ENCODE measurements at places on chromosomes 3 and 15.

GRCh38 chr3:52108302-52109232, 45.7 kb downstream of the POC1A start:
- DNase-seq = no peak

DNA sequence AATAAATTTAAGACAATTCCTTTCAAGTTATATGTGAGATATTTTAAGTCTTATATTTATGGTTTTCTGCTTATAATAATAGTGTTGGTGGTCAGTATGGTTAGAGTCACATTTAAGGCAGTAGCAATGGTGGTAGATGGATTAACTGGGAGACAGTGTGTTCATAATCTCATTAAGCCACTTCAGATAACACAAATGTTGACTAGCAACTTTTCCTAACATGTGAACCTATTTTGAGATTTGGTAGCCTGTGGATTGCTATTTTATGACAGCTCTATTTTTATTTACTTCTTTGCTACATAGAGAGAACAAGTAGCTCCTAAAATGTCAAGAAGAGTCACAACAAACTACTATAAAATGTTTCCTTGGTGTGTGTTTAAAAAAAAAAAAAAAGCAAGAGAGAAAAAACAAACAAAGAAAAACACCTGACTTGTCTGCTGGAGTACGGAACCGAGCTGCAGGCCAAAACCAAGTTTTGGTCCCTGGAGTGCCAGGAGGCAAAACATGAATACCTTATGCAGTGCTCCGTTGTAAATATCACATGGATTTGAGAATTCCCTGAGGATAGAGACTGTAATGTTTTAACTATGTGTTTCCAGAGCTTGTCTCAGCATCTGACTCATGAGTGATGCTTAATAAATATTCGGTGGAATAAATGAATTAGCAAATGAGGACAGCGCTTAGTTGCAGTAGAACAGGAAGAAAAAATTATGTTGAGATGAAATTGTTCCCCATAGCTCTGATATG, 457.1 kb upstream of the ROBO2 start:
- no peak for DNase-seq

DNA sequence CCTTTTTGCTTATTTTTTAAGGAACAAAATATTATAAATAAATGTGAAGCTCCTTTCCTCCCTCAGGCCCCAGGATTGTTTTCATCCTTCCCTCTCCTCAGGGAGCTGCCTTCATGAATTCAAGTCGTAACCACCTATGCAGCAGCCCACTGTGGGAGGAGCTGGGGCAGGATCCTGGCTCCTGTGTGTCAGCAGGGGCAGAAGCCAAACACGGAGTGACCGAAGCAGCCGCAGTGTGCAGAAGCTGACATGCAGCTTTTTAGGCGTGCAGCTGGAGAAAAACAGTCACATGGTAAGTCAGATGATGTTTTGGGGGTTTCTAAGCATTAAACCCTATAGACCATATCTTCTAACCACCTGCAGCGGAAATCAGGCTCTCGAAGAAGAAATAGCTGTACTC, 231.3 kb downstream of the OCA2 start:
- no peak for DNase-seq

DNA sequence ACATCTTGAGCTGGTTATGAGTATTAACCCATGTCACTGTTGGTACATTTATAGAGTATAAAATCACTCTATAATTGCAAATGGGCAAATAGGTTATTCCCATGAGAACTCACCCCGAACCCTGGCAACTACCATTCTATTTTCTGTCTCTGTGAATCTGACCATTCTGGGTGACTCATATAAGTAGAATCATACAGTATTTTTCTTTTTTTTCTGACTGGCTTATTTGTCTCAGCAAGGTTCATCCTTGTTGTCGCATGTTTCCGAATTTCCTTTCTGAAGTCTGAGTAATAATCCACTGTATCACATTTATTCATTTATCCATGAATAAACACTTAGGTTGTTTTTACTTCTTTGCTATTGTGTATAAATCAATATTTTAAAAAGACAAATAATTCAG, 59.9 kb upstream of the CHRM5 start:
- DNase-seq = no peak

GRCh38 chr3:23826382-23827064, 20.8 kb downstream of the UBE2E1 start:
- DNase-seq = no peak

DNA sequence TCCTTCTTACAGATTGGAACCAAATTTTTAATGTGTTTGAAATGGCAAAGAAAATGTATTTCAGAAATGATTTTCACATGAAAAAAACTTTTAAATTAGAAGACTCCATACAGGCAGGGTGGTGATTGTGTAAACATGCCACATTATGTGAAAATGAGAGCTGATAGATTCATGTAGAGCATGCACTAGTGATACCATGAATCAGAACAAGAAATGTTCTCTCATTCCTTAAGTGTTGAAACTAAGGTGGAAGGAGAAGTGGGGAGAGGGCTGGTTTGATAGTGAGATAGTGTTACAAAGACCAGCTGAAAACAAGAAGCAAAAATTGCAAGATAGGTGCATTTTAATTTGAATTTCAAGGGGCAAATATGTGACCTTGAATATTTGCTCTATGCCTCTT, 100.3 kb downstream of the CCNL1 start:
- no peak for DNase-seq

DNA sequence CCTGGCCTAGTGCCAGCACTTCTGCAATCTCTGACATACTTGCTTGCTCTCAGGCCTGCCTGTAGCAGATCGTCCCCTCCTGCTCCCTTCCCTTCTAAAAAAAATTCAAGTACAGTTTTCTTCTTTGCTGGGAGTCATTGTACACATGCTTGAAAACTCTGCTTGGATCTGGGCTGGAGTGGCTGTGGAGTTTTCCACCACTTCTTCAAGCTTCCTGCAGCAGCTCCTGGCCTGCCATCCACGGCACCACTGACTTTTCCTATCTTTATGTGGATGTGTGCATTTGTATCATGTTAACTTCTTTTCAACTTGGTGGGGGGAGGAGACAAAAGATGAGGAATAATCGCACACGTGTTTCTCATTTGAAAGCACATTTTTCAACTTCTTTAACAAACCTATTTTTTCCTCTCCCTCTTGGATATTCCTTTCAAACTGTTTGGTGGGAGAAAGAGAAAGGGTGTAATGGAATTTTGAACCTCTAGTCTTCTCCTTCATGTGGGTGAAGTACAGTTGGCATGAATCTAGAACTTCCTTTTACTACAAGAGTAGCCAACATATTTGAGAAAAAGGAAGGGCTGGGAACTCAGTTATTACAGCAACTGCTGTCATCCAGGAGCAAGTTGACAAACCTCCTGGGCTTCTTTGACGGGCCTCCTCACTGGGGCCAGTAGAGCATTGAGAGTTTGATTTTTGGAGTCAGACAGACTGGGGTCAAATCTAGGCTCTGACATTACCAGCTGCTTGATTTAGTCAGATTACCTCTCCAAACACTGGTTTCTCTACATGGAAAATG, 61.2 kb upstream of the LRTM1 start:
- DNase-seq = no peak

GRCh38 chr3:141402476-141403171, 34.3 kb downstream of the ZBTB38 start:
- DNase-seq = peak; percentile 66

- DNase-seq = no peak
Measured at GRCh38 chr3:108806316-108806715, 16.3 kb upstream of the TRAT1 start.

DNA sequence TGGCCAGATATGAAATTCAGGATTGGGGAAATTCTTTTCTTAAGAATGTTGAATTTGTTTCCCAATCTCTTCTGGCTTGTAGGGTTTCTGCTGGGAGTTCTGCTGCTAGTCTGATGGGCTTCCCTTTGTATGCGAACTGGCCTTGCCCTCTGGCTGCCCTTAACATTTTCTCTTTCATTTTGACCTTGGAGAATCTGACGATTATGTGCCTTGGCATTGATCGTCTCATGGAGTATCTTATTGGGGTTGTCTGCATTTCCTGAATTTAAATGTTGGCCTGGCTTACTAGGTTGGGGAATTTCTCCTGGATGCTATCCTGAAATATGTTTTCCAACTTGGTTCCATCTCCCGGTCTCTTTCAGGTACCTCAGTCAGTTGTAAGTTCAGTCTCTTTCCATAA, 152.2 kb downstream of the CFAP20DC start:
- DNase-seq = no peak

DNA sequence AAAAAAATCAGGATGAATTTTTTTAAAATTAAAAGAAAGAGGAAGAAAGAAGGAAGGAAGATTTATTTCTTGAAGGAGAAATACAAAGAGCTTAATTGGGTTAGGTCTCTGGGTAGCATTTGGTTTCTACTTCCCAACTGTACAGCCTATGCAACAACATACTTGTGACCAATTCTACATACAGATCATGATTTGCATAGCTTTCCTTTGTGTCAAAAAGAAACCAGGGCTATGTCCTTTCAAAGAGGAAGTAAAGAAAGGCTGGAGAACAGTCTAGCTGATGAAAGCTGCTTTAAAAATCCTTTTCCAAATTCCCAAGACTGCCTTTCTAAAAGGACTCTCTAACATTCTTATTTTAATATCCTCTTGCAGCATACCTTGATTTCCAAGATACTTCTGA, 6.1 kb upstream of the HGD start:
- DNase-seq = no peak

GRCh38 chr3:75727985-75728384, 57.4 kb downstream of the ZNF717 start:
- no peak for DNase-seq

GRCh38 chr3:113018536-113019181, 27.9 kb downstream of the GTPBP8 start:
- DNase-seq = no peak

GRCh38 chr15:60667190-60667868, 188.4 kb upstream of the ICE2 start:
- no peak for DNase-seq

DNA sequence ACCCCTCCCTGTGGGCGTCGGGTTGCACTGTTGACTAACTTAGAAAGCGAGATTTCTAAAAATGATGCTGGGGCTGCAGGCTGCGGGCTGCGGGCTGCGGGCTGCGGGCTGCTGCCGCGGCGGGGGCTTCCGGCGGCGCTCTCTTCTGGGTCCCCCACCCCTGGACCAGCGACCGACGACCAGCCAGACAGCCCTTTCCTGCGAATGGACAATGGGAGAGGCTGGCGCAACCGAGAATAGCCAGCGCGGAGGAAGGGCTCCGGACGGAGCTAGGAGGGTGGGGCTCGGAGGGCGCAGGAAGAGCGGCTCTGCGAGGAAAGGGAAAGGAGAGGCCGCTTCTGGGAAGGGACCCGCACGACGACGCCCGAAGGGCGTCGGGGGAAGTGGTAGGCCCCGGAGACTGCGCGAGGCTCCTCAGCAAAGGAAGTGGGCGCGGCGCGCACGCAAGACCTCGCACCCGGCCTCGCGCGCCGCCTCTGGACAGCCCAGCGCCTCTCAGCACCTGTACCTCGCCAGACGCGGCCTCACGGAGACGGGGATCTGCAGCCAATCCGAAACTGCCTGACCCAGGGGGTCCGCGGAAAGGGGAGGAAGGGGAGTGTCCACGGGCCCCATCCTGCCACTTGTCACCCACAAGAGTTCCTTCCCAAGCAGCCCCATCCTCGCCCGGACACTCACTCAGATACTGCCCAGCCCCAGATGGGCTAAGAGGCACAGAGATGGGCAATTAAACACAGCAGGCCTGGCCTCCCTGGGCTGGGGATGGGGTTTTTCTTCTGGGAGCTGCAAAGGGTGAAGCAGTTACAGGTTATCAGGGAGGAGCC, 70.7 kb downstream of the SLC12A8 start:
- no peak for DNase-seq

- no peak for DNase-seq
Measured at GRCh38 chr15:95113041-95113440, 881.7 kb downstream of the MCTP2 start.

DNA sequence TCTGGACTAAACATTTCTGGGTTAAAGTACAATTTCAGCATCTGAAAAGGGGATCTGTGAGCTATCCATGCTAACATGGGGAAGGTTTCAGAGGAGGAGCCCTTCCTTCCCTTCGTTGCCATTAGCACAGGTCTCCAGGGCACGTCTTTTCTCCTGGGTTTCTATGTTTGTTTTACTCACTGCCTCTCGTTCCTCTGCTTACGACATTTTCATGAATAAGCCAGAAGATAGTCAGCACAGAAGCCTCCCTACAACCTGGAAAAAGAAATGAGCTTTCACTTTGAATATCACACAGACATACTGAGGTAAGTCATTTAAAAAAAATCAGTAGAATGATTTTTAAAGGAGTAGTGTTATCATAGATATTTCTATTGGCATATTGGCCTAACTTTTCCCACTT, 117.2 kb upstream of the KCNMB2 start:
- no peak for DNase-seq

DNA sequence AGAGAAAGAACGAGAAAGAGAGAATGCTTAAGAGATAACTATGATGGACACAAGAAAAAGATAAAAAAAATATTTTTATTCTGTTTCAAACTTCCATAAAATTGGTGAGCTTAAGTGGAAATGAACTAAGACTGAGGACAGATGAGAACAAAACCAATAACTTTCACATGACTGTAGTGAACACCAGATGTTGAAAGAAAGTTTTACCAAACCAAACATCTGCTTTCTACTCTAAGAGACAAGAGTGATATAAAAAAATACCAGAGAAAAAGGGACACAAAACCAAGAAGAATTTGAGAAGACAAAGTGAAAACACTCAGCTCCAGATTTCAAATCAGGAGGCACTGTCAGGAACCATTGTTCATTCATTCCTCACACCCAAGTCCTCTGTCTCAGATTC, 147.9 kb downstream of the IMPG2 start:
- no peak for DNase-seq

DNA sequence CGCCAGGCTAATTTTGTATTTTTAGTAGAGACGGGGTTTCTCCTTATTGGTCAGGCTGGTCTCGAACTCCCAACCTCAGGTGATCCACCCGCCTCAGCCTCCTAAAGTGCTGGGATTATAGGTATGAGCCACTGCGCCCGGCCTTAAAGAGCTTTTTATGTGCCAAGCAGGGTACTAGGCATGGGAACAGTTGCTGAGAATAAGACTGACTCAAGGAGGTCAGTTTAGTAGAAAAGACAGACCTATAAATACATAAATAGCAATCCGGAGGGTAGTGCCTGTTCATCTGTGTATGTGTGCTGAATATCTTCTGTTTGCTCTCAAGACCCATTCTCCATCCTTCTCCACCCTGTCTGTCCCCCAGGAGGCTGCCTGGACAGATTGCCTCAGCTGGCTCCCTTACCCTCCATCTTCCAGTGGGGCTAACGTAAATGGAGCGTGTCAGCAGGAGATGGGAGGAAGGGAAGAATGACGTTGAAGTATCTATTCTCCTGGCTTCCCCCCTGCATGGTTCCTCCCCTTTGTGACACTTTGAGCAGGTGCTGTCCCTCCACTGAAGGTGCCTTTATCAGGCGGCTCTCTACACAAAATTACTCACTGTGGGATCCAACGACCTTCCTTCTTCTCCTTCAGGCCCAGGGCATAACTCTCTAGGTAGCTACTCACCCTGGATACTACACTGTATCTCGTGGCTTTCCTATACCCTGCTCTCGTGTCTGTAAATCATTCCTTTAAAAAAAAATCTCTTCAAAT, 31.1 kb downstream of the FBXO40 start:
- no peak for DNase-seq

GRCh38 chr15:78083687-78084448, 6.4 kb upstream of the TBC1D2B start:
- no peak for DNase-seq
